Neural progenitor cell (in vitro differentiated cells): ENCODE measurements at places on chromosomes 3 and 15. TPM values are rescaled to one million over a fixed set of nuclear protein-coding genes. Genes with fewer than 3 reads are reported as not detected.

DNA sequence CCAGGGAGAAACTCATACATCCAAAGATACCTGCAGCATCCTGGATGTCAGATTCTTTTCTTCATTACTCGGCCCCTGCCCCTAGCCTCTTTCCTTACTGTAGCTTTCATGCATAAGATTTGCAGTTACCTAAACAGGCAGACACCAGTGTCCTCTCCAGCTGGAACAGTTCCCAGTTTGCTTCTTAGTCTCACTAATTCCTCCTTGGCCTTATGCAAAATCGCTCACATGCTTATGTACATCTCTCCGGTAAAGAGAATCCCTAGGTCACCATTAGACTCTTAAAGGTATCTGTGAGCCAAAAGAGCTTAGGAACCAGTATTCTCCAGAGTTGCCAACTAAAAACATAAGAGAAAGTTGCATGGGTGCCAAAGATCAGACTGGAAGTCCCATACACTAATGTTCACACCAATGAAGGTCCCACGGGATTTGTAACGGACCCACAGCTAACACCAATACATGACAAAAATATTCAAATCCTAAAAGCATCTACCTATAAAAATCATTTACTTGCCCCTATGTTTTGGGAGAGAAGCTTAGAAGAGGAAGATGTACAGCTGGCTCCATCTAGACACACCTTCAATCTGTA, 66.6 kb downstream of the CBLB start:
- no peak for DNase-seq

DNA sequence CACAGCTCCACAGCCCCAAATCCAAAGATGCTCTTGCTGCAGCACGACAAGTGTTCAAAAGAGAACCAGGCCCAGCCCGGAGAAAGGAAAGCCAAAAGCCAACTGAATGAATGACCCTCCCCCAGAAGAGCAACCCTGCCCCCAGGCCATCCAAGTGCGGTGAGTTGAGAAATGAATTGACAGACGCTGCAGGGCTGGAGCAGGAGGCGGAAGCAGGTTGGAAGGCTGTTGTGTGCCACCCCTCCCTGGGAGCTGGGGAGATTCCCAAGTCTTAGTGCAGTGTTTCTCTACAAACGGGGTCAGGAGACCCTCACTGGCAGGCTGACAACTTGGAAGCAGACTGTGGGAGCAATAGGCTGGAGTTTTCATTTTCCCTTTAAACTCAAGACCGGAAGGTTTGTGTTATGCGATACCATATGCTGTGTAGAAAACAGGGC, 3.5 kb upstream of the SPTBN5 start:
- DNase-seq, result no peak

DNA sequence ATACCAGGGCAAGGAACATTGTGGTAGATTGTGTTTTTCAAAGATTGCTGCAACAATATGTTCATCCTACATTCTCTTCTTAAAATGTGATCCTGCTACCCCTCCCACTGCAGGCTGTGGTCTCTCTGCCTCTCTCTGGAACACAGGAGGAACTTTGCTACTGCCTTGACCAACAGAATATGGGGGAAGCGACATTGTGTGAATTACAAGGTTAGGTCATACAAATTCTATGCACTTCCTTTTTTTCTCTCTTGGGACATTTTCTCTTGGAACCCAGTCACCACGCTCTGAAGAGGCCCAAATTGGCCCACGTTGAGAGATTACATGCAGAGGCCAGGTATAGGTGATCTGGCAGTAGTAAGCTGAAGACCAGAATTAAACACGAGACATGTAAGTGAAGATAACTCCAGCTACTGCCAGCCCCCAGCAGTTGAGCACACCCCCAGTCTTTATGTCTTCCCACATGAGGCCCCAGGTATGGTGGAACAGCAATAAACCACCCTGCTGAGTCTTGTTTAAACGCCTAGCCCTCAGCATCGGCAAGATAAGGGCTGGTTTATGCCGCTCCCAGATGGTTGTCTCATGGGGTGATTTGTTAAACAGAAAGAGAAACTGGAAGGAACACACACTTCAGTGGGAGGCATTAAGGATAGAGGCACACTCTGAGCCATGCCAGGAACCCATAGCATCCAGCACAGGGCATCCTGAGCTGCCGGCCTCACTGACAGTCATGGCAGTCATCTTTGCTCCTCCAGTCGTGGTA, 59.9 kb downstream of the FAM43A start:
- DNase-seq, result no peak

Gene PPARG
- total RNA-seq, result 0.50 TPM in 1 of 2 replicates, not detected in the other

Gene GTPBP8
- total RNA-seq, result 30.9 and 32.9 TPM in 2 replicates

- DNase-seq, result peak; percentile 32
These were observed 27.3 kb downstream of the DUT start for GRCh38 chr15:48358229-48359152.

GRCh38 chr3:70849911-70850699, 537.7 kb upstream of the MDFIC2 start:
- DNase-seq, result no peak

DNA sequence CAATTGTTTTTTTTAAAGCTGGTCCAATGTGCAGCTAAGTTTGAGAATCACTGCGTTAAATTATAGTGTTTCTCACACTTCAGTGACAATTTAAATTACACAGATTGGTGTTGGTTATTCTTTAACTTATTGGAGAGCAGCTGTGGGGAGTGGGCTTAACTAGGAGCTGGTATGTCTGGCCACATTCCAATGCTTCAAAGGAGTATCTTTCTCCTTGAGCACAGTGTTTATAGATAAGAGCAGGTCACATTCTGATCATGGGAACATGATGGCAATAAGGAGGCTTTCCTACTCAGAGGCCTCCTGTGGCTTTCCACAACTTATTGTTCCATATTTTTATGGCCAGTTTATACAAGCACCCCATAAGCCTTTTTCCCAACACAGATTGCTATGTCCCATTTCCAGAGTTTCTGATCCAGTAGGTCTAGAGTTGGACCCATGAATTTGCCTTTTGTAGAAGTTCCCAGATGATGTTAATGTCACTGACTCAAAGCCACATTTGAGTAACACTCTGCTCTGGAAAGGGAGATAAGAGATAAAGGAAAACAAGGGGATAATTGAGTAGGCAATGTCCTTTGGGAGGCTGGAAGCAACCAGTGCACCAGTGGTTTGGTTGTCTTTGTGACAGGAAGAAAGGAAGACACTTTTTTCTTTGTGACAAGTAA, 33.0 kb upstream of the PLSCR4 start:
- no peak for DNase-seq

Gene CIB2
- 40.6 and 52.0 TPM in 2 replicates for total RNA-seq

DNA sequence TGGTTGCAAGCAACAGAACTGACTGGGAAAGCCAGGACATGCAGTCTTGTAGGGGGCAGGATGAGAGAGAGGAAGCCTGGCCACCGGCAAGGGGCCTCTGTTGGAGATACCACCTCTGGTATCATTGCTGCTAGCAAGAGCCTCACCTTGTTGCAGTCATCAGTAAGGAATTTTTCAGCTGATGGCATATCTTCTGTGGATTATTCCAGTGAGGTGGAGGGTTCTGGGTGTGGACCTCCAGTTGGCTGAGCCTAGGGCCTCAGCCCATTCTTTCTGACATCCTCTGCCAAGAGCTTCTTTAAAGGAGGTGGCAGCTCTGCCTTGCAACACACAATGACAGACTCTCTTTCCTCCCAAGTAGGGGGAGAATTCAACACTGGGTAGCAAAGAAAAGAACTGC, 128.9 kb downstream of the AQP9 start:
- no peak for DNase-seq

DNA sequence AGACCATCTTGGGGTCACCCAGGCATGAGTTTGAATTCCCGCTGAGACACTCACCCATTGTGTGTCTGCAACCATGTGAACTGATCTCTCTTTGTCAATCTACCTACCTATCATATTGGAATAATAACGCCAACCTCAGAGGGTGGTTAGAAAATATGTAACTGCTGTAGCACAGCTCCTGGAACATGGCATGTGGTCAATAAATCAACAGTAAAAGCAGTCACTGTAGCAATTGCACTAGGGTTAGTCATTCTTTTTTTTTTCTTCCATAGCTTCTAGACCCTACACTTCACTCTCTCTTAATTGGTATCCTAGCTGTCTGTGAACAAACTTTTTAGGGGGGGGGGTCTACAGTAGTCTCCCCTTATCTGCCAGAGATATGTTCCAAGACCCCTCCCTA, 64.2 kb upstream of the SLCO2A1 start:
- DNase-seq, result no peak

- DNase-seq, result no peak
These were observed 159.4 kb upstream of the GBE1 start for GRCh38 chr3:81920816-81921215.

Gene SLC7A14
- total RNA-seq, result under 0.01 TPM in 1 of 2 replicates, not detected in the other

- DNase-seq, result no peak
These were observed 20.7 kb upstream of the PRR23E start for GRCh38 chr3:127172211-127172610.

DNA sequence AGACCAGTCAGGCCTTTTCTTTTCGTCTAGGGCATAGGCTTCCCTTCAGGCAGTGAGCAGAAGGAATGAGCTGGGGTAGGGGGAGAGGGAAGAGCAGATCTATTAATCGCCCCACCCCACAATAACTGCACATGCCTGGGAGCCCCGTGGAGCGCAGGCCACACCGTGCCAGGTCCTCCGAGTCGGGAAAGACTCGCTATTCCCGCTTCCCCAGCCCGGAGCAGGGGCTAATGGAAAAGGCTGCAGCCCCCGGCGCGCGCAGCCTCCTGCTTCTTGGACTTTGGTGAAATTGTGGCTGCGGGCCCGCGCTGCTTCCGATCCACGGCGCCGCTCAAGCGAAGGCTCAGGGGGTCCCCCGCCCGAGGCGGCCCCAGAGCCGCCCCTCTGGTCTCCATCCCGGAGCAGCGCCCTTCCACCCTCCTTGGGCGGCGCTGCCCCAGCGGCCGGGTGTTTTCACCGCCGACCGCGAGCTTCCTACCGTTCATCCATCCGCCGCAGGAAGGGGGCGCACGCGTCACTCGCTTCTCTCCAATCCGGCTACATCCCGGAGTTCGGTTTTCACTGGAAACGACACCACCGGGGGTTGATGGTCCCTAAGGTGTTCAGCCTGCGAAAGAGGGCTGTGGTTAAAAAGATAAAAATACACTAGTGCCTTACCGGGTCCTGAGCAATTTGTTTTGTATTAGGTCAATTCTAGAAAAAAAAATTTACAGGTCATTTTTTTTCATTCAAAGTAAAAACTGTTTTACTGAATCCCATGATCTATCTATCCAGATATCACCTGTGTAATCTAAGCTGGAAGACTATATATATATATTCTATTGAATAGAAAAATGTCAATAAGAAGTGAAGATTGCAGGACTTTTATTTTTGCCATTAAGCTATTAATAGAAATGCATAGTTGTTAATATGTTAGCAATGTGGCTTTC, 4.4 kb upstream of the SYNM start:
- DNase-seq, result peak; percentile 90

DNA sequence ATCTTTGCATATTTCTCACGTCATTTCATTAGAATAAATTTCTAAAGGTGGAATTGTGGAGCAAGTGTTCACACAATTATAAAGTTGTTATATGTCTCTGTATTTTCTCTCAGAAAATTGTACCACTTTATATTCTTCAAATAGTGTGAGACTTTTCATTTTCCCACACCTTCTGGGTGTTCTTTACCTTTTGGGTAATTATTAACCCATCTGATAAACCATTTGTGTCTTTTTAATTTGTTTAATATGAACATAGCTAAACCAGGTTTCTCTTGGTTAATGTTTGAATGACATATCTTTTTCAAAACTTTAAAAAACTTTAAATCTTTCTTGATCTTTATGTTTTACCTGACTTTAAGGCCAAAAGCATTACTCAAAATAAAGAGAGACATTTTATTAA, 40.5 kb downstream of the DZIP3 start:
- no peak for DNase-seq

GRCh38 chr15:68561171-68561900, 17.5 kb upstream of the CORO2B start:
- DNase-seq, result no peak

Gene ROPN1B
- total RNA-seq, result 0.12 TPM in 1 of 2 replicates, not detected in the other

Gene SHISA5
- 54.8 and 133 TPM in 2 replicates for total RNA-seq

GRCh38 chr3:82618594-82618993, 857.1 kb upstream of the GBE1 start:
- no peak for DNase-seq

Gene PLA2G4D
- total RNA-seq, result not detected in 2 replicates

GRCh38 chr15:98699591-98700424, 51.5 kb downstream of the IGF1R start:
- DNase-seq, result no peak

DNA sequence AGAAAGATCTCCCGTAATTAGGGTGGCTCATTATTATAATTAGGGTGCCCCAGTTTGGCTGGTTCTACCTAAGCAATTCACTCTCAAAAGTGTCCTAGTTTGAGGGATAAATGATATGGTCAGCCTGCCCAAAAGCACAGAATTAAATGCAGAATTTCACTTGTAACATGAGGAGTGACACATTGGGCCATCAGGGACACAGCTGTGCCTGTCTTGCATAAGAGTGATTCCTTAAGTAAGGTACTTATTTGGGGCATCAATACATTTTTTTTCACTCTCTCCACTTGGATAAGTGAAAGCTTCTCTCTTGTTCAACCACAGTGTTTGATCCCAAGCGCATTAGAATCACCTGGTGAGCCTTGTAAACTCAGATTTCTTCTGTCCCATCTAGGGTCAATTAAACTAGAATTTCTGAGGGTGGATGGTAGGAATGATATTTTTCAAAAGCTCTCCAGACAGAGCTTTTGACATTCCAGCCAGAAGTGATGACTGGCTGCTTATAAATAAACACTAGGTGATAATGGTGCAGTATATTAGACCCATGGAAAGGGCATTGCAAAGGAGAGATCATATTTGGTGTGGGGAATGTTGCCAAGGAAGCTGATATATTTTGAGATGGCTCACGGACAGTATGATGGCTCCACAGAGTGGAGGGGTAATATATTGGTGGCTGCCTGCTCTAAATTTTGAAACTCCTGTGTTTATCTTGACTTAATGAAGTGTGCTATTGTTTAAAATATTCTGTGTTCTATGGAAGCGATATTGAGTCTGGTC, 458.1 kb upstream of the RASGRP1 start:
- DNase-seq, result no peak

Gene SLC9C1
- total RNA-seq, result 0.31 and 1.3 TPM in 2 replicates

DNA sequence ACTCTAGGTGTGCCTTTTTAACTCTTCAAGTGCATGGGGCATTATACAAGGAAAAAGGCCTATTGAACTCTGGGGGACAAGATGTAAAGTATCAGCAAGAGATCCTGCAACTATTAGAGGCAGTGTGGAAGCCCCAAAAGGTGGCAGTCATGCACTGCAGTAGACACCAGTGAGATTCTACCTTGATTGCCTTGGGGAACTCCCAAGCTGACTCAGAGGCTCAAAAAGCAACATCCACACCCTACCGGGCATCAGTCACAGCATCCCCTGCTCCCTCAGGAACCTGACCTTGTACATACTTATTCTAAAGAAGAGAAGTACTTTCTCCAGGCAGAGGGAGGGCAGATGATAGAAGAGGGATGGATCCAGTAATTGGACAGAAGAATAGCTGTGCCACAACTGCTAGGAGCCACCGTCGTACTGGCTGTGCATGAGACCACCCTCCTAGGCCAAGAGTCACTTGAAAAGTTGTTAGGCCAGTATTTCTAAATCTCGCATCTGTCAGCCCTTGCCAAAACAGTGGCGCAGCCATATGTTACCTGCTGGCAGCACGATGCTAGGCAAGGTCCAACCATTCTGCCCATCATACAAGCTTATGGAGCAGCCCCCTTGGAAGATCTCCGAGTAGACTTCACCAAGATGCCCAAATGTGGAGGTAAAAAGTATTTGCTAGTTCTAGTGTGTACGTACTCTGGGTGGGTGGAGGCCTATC, 523.1 kb upstream of the FRG2C start:
- DNase-seq, result no peak

GRCh38 chr15:92033314-92033713, 179.8 kb downstream of the SLCO3A1 start:
- DNase-seq, result no peak

Gene MUC20
- 0.17 TPM in 1 of 2 replicates, not detected in the other for total RNA-seq

Gene NANOGP8
- 1.5 TPM in 1 of 2 replicates, not detected in the other for total RNA-seq

Gene C3orf70
- 4.7 and 4.8 TPM in 2 replicates for total RNA-seq

Gene CELF6
- 0.19 and 0.95 TPM in 2 replicates for total RNA-seq

GRCh38 chr3:45761831-45762230, 34.5 kb downstream of the SLC6A20 start:
- no peak for DNase-seq
